ENCODE measurements at places on chromosomes 4 and X.

GRCh38 chr4:74096265-74096980, 2.6 kb downstream of the CXCL2 start:
- DNase-seq, result no peak

DNA sequence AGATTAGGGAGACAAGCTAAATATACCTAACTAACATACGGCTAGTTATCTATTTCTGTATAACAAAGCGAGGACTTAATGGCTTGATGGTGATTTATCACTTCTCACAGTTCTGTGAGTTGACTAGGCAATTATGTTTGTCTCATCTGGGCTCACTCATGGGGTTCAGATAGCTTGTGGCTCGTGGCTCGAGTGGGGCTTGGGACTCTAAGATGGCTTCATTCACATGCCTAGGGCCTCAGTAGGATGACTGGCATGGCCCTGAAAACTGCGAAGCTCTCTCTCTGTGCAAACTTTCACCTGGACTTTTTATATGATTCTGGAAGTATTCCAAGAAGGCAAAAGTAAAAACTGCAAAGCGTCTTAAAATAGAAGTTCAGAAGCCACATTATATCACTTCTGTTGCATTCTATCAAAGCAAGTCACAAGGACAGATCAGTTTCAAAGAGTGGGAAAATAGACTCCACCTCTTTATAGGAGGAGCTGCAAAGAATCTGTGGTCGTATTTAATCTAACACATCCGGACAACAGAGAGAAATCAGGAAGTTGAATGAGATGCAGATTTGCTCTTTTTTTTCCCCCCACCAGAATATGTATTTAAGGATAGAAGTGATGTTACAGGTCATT, 491.2 kb downstream of the INPP4B start:
- DNase-seq, result no peak

DNA sequence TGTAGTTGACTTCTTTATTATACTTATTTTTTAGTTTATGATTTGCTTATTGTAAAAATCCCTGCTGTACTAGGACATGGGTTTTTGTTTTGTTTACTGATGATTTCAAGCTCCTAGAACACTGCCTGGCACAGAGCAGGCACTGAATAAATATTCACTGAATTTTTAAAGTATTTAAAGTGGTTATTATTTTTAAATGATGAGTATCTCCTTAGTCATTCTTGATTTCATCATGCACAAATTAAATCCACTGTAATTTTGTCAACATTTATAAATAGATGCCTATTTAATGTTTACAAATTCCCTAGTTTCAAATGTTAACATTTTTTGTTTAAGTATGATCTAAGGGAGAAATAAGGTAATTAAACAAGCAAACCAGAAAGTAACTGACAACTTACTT, 367.9 kb upstream of the SLIT2 start:
- DNase-seq, result no peak

GRCh38 chr4:181685911-181686310, 557.3 kb upstream of the TENM3 start:
- no peak for DNase-seq

- DNase-seq, result no peak
Measured at GRCh38 chr4:144449611-144450010, 196.3 kb upstream of the HHIP start.

- no peak for DNase-seq
Measured at GRCh38 chrX:72498782-72499181, 73.9 kb downstream of the HDAC8 start.

GRCh38 chr4:61520681-61521160, 320.6 kb downstream of the ADGRL3 start:
- no peak for DNase-seq

DNA sequence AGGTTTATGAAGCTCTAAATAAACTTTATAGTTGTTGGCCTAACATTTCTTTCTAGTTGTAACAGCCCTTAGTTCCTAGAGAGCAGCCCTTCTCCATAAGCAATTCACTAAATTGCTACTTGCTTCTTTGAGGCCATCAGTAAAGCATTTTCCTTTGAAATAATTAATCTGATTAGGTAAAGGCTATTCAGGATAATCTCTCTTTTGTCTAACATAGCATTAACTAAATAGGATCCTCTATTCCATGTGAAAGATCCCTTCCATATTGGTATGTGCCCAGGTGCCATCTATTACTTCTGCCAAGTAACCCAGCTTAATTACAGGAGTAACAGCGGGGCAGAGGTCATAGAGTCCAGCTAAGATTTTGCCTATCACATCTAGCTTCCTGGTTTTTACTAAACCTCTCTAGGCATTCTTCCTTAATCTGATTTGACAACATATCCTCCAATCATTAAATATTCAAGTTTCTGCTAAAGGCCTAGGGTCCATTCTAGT, 1408.0 kb downstream of the PCDH18 start:
- DNase-seq, result no peak

DNA sequence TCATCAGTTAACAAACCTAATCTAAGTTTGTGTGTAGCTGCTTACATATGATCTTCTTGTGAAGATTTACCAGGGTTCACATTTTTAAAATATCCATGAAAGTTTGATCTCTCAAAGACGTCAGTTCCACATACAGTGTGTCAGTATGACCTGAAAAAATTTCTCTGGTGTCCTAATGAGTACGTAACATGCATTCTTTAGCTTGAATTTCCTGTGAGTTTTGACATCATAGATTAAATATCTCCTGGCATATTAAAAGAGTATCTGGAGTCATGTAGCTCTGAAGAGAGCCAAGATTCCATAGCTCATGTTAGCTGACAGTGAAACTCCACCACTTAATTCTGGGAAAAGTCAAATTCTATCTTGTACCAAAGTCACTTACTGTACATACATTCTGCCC, 43.9 kb upstream of the PDLIM5 start:
- DNase-seq, result no peak

- DNase-seq, result no peak
Measured at GRCh38 chr4:189828081-189828697, 112.5 kb upstream of the FRG1 start.

GRCh38 chrX:626745-627509, 3.7 kb upstream of the SHOX start:
- DNase-seq, result no peak

DNA sequence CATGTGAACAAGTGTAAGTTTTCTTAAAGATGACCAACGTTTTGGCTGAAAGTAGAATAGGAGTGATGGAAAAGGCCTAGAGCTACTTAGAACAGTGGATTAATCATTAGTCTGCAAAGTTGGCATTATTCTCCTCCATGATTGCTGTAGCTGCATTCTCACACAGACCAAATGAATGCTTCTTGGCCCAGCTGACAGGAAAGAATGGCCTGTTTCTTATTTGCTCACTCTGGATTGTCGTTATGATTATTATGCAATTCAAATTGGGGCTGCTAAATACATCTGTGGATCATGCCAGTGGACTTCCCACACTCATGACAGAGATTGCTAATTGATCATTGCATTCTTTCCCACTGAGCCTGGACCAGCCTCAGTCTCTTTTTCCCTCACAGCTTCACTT, 285.0 kb downstream of the STIM2 start:
- no peak for DNase-seq

DNA sequence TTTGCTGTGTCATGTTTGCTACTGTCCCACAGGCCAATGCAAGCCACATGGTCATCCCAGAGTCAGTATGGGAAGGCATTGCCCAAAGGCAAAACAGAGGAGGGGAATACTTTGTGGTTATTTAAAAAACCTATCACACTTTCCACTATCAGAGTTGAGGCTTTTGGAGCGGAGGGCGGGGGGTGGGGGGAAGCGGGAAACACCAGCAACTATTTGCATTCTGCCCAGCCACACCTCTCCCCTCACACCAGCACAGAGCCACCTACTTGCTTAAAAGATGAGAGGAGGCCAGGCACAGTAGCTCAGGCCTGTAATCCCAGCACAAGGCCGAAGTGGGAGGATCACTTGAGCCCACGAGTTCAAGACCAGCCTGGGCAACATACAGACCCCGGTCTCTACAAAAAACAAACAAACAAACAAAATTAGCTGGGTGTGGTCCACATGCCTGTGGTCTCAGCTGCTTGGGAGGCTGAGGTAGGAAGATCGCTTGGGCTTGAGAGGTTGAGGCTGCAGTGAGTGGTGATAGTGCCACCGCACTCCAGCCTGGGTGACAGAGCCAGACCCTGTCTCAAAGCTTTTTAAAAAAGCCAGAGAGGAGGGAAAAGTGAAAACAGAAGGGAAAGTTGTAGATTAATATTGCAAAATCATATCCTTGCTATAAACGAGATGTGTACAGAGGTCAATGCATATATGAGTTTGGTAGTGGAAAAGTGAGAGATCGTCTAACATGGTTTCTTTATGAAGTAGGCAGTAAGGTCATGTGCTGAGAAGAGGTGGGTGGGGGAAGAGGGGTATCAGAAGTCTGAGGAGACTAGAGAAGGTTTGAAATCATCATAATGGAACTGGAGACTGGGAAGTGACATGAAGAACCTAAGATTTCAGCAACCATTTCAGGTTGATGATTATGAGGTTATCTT, 1.9 kb upstream of the CHST7 start:
- DNase-seq, result no peak

GRCh38 chr4:140426610-140427105, 790 bp downstream of the CLGN start:
- DNase-seq, result no peak

- DNase-seq, result no peak
Measured at GRCh38 chr4:57607566-57608180, 497.5 kb upstream of the IGFBP7 start.

- no peak for DNase-seq
Measured at GRCh38 chrX:24364326-24364725, 3.9 kb downstream of the SUPT20HL1 start.

GRCh38 chrX:155215443-155216178, 649 bp upstream of the VBP1 start:
- no peak for DNase-seq

DNA sequence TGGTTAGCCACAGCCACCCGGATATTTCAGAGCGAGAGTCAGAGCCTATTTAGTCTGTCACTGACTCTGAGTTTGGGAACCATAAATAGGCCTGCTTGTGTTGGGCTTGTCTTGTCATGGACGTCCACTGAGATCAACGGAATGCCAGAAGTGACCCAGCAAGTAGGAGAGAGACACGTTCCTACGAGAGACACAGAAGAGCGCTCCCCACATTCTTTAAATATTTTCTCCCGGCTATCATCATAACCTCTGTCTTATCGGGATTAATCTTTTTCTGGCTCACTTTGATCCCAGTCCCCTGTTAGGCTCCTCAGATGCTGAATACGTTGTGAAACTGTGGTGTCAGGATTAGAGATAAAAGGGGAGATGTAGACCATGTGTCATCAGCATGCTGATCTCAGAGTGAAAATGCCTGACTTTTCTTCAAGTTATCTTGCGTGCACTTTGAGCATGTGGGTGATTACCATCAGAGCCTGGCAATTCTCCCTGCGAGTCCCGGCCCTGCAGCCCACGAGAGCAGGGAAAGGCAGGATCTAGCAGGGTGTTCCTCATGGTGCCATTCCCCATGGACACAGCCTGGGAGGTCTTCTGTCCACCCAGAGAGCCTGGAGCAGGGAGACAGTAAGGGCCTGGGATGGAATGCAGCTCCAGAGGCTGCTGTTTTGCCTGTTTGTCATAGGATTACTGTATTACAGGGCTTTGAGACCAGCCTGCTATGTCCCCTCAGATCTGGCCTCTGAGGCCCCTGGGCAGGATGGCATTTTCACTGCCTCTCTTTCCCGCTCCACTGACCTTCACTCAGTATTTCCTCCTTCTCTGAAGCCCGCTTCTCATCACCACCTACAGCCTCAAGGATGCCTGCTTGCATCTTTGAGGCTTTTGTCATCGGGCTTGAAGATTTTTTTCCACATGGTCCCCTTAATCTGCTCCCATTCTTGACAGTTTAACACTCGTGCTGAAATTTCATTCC, 2.8 kb upstream of the TENM3 start:
- DNase-seq, result no peak

GRCh38 chrX:72107320-72107719, 24.4 kb downstream of the RTL5 start:
- no peak for DNase-seq

DNA sequence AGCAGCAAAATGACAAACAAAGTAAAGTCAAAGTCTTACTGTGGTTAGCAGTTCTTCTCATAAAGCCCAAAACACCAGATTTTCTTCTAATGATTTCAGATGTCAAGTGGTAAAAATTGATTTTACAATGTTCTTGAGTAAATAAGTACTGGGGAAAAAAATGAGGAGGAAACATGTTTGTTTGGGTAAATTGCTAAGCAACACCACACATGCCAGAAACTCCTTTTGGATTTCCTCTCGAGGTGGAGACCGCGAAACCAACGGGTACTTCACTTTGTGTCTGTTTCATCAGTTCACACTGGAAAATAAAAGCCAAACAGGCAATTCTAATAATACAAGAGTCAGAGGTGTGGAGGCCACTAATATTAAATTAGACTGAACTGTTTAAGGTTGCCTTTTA, 4.6 kb upstream of the PKD2 start:
- DNase-seq, result no peak

Data from stimulated activated CD4-positive, alpha-beta T cell treated with anti-CD3 and anti-CD28 coated beads, Interleukin-15, amount 100 ng/mL, for 1 hour (primary cell).